ENCODE measurements at places on chromosomes 5 and 9.

DNA sequence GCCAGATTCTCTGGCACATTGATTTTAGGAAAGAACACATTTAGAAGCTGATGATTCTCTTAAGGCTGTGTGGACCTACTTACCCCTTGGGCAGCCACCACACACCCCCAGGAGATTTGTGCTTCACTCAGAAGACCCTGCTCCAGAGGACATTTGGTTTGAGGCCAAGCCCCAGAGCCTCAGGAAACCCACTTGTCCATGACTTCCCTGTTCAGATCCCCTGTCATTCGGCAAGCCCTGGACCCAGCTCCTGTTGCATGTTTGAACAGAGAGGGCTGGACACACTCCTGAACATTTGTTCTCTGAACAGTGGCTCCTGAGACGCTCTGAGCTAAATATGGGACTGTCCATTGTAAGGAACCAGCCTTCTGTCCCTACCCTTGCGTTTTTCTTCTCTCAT is 82.1 kb downstream of the AMBP start:
- DNase-seq: no peak

DNA sequence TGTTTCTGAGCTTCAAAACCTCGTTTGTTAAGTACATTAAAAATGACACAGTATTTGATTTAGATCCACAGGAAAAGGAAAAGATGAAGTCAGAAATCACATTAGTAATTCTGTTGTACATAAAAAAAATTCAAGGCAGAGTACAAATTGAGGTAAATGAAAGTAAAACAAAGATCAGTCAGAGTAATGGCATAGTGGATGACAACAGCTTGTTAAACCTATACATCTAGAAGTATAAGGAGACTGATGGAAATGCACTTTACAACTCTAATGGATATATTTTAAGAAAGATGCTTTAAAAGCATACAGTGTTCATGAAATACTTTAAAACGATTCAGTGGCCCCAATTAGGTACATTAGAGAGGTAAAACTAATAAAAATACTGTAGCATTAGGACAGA is 631.3 kb upstream of the SEMA6A start:
- DNase-seq: no peak

- DNase-seq: no peak
Observed at GRCh38 chr9:31582071-31582470, 802.4 kb upstream of the ACO1 start.

DNA sequence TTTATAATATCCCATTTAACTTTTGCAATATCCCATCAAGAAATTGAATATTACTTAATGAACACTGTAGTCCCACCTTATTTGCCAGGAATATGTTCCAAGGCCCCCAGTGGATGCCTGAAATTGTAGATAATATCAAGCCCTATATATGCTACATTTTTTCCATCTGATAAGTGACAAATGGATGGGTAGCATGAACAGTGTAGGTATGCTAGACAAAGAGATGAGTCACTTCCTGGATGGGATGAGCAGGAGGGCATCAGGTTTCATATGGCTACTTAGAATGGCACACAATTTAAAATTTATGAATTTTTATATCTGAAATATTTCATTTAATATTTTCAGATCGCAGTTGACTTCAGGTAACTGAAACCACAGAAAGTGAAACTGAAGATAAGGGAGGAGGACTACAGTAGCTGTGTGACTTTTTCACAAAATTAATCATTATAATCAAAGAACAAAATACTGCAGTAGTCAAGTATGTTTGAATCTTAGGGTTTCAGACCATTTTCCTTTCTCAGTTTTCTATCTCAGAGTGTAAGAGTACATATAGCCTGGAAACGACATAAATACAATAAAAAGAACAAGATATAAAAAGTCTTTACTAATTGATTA is 636.4 kb upstream of the ARRDC3 start:
- no peak for DNase-seq

GRCh38 chr5:133454442-133454841 is 157.9 kb downstream of the FSTL4 start:
- no peak for DNase-seq

DNA sequence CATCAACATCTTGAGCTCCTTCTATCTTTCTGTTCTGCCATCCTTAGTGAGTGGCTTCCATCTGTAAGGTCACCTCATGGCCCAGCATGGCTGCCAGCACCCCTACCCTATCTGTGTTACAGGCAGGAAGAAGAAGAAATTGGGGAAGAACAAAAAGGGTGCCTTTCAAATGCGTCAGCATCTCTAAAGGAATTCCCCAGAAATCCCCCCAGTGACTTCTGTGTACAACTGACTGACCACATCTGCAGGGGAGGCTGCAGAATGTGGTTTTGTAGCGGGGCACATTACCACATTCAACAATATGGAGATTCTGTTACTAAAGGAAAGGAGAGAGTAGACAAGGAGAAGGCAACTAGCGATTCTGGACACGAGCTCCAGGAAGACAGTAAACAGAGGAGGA is 40.1 kb downstream of the ALG2 start:
- no peak for DNase-seq

DNA sequence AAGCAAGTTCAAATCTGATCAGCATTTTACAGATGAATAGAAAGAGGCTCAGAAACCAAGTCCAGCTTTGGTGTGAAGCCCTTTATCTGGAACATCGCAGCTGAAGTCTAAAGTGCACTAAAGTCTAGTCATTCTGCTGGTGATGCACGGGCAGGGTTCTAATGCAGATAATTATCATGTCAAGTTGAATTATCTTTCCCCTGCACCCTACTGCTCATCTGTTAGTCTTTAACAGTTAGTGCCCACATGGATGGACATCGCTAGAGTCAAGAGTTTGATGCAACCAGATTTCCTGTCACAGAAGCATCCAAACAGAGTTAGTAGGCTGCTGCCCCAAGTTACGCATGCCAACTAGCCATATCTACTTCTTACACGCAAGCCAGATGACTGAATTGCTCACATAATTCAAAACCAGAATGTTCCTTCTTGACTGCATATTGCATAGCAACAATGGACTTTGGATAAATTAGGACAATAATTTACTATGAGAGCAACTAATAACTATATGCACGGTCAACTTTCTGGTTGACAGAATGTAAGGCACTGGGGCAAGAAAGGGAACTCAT is 1.6 kb upstream of the TOMM5 start:
- DNase-seq: no peak

GRCh38 chr5:136729901-136730355 is 364.6 kb upstream of the TRPC7 start:
- peak; percentile 7 for DNase-seq

GRCh38 chr5:147578228-147579024 is 68.6 kb upstream of the DPYSL3 start:
- DNase-seq: peak; percentile 40

- DNase-seq: no peak
Observed at GRCh38 chr9:125284855-125285254, 23.2 kb downstream of the GAPVD1 start.

DNA sequence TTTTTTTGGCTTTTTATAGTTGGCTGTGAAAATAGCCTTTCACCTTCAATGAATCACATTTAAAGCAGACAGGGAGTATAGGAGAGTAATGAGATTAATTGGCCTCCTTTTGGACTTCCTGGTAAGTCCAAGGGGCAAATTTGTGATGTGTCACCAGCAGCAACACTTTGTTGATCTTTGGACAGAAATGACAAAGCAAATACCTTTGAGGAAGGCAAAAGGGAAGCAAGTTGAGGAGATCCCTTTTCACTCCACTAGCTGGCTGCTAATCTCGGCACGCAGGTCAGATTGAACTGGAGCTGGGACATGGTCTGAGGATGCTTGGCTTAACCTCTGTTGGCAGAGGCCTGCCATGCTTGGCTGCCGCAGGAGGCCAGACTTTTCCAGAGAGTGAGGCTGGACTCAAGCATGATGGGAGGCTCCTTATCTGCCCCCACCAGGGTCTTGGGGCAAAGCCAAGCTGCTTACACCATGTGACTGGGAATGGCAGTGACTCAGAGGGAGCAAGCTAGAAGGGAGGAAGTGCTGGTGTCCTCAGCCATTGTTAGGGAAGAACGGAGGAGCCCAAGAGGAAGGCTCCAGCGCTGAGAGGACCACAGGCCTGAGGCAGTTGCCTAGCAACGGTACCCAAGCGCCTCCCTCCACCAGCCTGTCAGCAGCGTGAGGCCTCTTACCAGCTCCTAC is 174.5 kb upstream of the MAP1B start:
- no peak for DNase-seq

DNA sequence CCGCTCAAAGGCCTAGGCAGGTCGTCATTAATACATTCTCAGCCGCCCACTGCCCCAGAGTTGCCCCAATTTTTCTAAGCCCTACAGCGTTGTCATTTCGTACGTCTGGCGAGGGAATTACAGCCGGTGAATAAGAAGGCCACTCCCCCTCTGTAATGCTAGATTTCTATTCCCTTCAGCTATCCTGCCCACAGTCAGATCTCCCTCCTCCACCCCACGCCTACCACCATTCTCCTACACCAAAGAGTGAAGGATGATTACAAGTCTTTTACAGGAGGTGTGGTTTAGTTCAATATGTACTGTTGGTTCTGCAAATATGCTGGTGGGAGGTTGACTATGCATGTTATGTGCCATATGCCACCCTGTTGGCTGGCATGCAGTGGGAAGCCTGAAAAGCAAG is 83.7 kb upstream of the SMIM15 start:
- no peak for DNase-seq

DNA sequence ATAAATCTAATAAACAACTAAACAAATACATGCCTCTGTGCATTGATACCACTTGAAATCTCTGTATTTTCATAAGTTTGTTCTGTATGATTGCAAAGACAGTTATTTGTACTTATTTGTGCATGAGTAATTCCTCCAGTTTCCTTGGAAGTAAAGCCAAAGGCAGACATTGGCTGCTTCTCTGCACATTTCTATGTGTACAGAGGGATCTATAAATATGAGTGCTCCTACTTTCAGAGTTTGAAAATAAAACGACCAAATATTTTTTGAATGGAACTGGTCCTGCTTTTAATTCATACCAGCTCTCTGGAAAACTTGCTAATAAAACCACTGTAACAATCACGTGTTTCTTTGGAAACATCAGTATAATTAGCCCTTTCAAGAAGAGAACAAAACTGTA is 306.5 kb downstream of the MAN2A1 start:
- DNase-seq: no peak

GRCh38 chr9:86921151-86921923 is 26.0 kb downstream of the GAS1 start:
- DNase-seq: no peak

- no peak for DNase-seq
Observed at GRCh38 chr5:170437621-170438375, 48.6 kb upstream of the KCNMB1 start.

DNA sequence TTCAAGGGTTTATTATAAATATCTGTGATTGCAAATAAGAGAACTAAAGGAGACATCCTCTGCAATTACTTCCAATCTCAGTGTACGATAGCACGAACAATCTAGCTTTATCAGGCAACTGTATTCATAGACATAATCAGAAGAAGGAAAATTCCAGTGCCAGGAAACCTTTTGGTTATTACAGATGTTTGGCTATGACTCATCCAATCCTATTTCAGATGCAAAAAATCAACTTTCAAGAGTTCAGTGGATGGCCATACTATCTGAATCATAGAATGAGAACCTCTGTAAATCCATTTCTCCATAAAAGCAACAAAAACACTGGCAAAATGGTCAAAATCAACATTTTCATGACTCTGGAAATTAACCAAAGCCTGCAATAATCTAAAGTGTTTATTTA is 37.9 kb downstream of the GAS1 start:
- DNase-seq: no peak

GRCh38 chr5:113043491-113043931 is 66.9 kb downstream of the DCP2 start:
- peak; percentile 43 for DNase-seq

- no peak for DNase-seq
Observed at GRCh38 chr9:107306308-107306707, 23.2 kb downstream of the RAD23B start.

GRCh38 chr5:147167529-147167928 is 67.3 kb upstream of the STK32A start:
- DNase-seq: no peak

DNA sequence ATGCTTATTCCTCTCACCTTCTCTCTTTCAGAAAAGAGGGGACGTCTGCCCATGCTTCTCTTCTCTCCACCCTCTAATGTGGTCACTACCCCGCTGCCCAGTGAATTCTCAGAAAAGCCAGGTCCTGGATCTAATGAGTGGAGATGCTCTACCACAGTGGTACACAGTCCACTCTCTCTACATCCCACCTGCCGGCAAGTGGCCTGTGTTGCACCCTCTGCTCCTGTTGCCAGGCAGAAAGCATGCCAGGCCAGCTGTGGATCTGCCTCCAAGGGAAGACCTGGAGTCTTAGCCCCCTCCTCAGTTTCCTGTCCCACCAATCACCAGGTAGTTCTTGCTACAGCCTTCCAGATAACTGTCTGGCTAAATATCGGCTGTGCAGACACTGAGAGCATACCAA is 71.2 kb upstream of the SPDL1 start:
- no peak for DNase-seq

DNA sequence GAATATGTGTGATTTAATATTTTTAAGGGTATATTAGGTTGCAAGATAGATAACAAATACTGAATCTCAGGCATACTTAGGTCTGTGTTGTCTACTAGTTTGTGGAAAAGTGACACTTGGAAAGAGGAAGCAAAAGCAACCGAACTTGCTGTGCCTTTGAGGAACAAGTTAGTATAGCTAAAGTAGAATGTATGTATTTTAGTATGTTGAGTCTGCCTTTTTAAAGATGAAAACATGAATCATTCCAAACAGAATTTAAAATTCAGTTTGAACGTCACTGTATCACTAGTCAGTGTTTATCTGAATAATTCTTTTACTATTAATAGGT is 12.9 kb downstream of the TLE4 start:
- no peak for DNase-seq

GRCh38 chr5:131545845-131546244 is 89.2 kb downstream of the RAPGEF6 start:
- DNase-seq: no peak

- peak; percentile 2 for DNase-seq
Observed at GRCh38 chr5:10699987-10700386, 61.0 kb downstream of the DAP start.

GRCh38 chr5:38639377-38640358 is 83.2 kb upstream of the LIFR start:
- no peak for DNase-seq

- DNase-seq: peak; percentile 89
Observed at GRCh38 chr5:173283318-173284288, 44.6 kb downstream of the STC2 start.

- no peak for DNase-seq
Observed at GRCh38 chr9:38035873-38036272, 33.2 kb downstream of the SHB start.

- DNase-seq: no peak
Observed at GRCh38 chr5:133297293-133297692, 245.5 kb downstream of the HSPA4 start.

GRCh38 chr5:42767491-42768105 is 11.0 kb downstream of the CCDC152 start:
- DNase-seq: peak; percentile 32

- no peak for DNase-seq
Observed at GRCh38 chr9:94086486-94087345, 2.5 kb downstream of the PTPDC1 start.

GRCh38 chr9:99823681-99824377 is 2.1 kb downstream of the NR4A3 start:
- peak; percentile 56 for DNase-seq

DNA sequence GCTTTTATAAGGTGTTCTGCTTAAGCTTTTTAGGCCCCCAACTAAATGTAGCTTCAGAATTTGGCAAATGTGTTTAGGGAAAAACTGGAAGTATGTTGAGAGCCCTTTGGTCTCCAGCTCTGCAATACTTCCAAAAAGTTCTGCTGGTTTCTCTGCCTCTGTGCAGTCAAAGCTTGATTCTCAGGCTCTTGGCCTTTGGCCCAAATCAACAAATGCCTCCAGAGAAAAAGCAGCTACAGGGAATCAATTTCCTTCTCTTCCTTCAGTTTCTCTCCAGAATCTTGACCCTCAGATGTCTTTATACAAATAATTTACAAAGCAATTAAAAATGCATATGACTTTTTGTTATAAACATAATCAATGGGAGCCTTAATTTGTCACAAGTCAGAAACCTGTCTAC is 235.7 kb downstream of the COMMD10 start:
- DNase-seq: no peak

Measured in NCI-H526 (cell line).